ENCODE measurements at places on chromosomes 13 and 19.

GRCh38 chr19:45177817-45178261 is at the start of gene TRAPPC6A:
Gene TRAPPC6A, minus strand, starts transcription at chr19:45178237. Its CDS starts 19 bp downstream, at chr19:45178218.
- DNase-seq, result no peak

DNA sequence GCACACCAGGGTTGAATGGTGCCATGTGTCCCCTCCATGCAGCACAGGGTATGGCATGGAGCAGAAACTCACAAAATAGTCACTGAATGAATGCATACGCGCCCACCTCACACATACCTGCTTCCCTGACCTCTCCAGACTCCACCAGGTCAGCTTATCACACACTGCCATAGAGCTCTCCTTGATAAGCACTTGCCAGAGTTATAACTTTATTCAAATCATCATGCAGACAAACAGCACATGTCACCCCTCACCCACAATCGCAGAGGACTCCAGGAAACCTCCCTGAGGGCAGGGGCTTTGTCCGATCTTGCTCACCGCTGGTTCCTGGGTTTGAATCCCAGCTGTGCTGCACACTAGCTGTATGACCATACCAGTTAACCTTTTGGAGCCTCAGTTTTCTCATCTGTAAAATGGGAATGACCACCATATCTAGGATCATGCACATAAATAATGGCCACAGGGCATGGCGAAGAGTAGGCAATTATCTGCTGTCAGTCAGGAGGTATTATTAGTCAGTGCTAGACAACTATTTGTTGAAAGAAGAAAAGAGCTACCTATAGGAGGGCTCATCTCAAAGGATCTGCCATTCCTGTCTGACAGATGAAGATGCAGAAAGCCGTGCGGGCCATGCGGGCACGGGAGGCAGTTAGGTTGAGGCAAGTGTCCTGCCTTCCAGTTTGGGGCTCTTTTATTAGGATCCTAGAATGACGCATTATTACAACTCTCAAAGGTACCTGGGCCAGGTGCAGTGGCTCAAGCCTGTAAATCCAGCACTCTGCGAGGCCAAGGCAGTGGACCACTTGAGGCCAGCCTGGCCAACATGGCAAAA is 14.0 kb downstream of the XRCC1 start:
- no peak for DNase-seq

- no peak for DNase-seq
Observed at GRCh38 chr13:34719060-34719875, 222.8 kb upstream of the NBEA start.

DNA sequence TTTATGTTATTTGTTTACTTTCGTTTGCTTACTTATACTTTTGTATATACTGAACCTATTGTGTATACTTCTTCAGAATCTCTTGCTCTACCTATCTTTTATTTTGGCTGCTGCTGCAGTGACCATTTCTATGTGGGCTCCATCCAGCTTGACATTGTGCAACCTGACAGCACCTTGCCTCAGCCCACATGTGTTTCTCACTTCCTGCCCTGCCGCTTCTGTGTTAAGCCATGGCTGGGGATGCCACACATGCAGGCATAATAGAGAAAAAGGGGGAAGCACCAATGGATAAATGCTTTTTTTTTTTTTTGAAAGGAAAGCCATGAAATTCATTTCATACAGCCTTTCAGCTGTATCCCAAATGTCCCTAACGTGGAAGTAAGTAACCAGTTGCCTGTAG is 147.6 kb downstream of the RBM26 start:
- DNase-seq, result no peak

GRCh38 chr19:12265921-12266704 is 28.6 kb downstream of the ZNF44 start:
- no peak for DNase-seq

DNA sequence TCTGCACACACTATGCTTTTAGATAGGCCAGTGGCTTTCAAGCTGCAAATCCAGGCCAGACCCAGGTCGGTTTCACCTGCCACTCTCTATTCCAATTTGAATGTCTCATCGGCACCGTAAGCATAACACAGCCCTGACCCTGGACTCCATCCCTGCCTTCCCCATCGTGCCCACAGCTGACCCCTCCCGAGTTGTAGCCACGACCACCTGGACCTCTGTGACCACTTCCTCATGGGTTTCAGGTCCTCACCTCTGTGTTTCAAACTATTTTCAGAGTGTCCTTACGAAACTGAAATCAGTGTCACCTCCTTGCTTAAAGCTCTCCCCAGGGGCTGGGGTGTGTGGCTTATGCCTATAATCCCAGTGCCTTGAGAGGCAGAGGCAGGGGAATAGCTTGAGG is 9.0 kb upstream of the HSH2D start:
- DNase-seq, result no peak

- no peak for DNase-seq
Observed at GRCh38 chr13:91212231-91212630, 135.3 kb upstream of the MIR17HG start.

- peak; percentile 20 for DNase-seq
Observed at GRCh38 chr13:111337206-111337605, 16.8 kb downstream of the TEX29 start.

GRCh38 chr19:13071444-13072187 is 31.0 kb downstream of the LYL1 start:
- no peak for DNase-seq

DNA sequence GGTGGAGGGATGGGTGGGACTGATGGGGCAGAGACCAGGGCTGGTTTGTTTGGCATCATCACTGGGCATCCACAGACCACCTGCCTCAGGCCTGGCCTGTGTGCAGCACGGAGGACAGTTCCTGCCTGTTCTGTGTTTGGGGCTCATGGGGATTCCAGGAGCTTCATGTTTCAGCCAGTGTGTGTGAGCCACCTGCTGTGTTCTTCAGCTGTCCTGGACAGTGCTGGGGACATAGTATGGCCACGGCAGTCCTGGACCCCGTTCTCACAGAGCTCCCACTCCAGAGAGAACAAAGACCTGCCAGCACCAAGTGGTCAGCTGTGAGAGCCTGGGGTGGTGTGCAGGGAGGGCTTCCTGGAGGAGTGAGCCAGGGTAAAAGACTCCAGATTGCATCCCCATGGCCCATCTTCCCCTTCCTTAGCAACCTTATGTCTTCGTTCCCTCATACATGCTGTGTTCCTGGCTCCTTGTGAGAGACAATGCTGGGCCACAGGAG is 2.0 kb upstream of the CCDC97 start:
- no peak for DNase-seq

DNA sequence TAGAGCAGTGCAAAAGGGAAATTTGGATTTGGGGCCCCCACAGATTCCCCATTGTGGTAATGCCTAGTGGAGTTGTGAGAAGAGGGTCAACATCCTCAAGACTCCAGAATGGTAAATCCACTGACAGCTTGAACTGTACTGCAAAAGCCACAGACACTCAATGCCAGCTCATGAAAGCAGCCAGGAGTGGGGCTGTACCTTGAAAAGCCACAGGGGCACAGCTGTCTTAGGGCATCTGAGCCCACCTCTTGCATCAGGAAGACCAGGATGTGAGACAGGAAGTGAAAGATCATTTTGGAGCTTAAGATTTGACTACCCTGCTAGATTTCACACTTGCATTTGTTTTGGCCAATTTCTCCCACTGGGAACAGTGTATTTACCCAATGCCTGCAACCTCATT is 1548.9 kb upstream of the PCDH20 start:
- DNase-seq, result no peak

GRCh38 chr13:36282821-36283432 is 14.7 kb downstream of the CCDC169 start:
- no peak for DNase-seq

- DNase-seq, result no peak
Observed at GRCh38 chr19:1860042-1860775, 3.2 kb downstream of the KLF16 start.

DNA sequence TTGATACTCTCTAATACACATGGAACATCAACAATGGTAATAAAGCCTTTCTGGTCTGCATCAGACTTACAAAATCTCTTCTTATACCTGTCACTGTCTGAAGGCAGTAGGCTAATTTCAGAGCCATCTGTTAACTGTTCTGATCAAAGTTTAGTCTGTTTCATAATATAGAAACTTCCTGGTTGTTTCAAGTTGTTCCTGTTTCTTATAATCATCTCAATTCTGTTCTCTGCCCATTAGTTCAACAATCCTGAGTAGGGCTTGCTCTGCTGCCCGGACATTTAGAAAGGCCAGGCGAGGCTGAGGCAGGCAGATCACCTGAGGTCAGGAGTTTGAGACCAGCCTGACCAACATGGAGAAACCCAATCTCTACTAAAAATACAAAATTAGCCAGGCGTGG is 5.4 kb upstream of the ZSCAN5A start:
- DNase-seq, result no peak

DNA sequence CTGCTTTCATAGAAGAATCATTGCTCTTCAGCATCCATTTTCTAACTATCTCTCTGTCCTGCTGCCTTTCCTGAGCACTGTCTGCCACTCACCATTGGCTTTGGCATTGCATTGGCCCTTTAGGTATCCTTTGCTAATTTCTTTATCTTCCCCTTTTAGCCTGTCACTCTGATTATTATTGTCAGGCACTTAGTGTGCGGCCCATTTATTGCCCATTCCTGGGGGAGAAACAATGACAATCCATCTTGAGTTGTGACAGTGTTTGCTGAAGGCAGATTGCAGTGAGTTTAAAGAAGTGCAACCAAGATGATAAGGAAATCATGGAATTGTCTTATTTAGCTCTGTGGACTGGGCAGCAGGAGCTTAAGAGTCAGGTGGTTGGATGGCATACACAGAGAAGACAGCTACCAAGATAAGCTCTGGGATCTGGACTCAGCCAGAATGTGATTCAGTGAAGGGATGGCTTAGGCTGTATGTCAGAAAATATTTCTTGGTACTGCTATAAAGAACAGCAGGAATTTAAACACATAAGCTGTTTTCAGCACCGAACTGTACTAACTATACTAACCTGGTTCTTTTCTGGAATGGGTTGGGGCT is 25.3 kb downstream of the B3GLCT start:
- no peak for DNase-seq

- DNase-seq, result no peak
Observed at GRCh38 chr13:43522788-43523187, 264.0 kb downstream of the ENOX1 start.

GRCh38 chr13:93259527-93260080 is 33.0 kb downstream of the GPC6 start:
- DNase-seq, result no peak

GRCh38 chr13:42653679-42654078 is 79.7 kb downstream of the TNFSF11 start:
- no peak for DNase-seq

DNA sequence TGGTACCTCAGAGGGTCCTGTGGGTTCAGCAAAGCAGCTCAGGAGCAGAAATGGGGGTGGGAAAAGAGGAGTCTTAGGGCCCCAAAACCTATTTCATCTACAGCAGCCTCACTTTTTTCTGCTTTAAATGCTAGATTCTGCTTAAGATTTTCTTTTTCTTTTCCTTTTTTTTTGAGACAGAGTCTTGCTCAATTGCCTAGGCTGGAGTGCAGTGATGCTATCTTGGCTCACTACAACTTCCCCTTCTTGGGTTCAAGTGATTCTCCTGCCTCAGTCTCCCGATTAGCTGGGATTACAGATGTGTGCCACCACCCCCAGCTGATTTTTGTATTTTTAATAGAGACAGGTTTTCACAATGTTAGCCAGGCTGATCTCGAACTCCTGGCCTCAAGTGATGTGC is 30.7 kb upstream of the WDFY2 start:
- no peak for DNase-seq

DNA sequence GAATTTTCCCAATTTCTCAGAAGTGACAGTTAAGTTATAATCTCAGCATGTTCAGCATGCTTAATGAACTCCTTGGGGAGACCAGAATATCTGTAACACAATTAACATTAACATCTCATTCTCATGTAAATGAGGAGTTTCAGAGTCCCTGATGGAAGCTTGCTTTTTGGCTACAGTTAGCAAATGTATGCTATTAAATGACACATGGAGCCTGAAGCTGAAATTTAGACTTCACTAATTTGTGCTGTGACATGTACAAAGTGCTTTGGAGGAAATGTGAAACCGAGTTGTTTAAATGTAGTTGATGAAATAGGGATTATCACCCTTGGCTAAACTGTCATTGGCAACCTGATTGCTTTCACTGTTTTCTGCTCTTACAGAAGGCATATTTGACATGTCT is 2265.1 kb upstream of the PCDH20 start:
- no peak for DNase-seq

DNA sequence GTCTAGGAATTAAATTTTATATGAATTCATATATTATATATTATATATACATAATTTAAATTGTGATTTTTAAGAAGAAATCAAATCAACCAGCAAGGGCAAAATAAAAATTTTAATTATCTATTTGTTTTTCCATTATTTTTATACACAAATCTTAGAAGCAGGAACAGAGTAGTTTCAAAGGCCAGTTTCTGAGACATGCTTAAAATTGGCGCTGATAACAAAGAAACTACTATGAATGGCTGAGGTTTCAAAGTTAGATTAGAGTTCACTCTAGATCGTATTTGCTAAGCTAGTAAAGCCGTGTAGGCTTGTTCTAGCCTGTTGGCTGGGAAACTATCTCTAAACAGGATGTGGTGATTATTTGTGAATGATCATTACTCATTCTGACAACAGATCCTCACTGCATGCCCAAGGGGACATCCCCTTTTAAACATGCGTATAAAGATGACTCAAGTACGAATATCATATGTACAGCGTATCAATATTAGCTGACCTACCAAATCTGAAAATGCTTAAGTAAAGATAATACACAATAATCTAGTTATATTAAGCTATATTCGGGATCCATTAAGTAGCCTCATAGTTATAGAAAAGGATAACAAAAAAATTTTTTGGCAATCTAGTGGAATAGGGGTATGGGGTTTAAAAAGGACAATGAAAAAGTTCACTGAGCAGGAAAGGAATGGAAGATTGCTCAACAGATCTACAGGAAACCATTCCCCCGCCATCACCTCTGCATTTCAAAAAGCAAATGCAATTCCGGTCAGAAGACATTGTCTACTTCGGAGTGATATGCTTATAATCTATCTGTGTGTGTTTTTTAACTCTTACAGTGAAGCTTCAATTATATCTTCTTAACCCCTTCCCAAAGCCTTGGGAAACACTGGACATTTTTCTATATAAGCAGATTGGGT is 150.1 kb downstream of the SHISA2 start:
- no peak for DNase-seq

GRCh38 chr13:43766725-43767124 is 20.0 kb downstream of the ENOX1 start:
- DNase-seq, result no peak

DNA sequence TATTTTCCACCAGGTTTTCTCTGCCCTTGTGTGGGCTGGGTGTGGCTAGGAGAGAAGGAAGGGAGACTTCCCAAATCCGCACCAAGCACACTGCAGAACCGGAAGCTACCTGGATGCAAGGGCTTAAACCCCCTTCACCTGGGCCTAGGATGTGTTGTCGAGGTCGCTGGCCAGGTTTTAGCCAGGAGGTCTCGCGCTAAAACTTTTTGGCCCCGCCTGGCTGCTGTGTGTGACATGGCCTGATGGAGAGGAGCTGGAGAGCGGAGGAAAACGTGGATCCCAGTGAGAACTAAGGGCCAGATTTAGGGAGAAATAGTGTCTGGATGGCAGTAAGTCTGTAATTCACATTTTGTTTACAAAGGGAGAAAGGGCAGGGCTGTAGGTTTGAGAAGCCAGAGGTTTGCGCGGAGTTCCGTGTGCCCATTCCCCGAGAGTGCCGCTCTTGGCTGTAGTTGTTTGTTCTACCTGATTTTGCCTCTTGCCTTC is 3.1 kb upstream of the TSHZ3 start:
- no peak for DNase-seq

- no peak for DNase-seq
Observed at GRCh38 chr13:30240608-30241007, 66.7 kb downstream of the KATNAL1 start.
